ENCODE measurements at places on chromosomes 6 and 20.
A peak's percentile ranks its signal among the peaks of the same experiment; 100 is the strongest.

DNA sequence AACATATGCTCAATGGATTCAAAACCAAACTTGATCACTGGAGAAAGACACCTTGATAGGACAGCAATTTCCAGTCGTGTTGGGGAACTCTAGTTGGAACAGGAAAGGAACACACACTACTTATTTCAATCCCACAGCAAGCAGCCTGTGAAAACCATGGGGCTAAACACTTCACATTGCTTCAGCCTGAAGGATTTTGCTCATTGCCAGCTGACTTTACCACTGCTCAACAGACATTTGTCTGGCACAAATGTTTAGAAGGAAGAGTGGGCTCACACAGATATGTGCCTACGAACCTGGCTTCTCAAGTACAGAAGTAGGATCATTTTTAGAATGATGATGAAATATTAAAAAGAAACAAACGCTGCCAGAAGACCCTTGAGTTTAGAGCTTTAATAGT is 598.1 kb downstream of the PHF3 start:
- no peak for DNase-seq

GRCh38 chr20:57326667-57327455 is 2.7 kb upstream of the SPO11 start:
- DNase-seq, result no peak

DNA sequence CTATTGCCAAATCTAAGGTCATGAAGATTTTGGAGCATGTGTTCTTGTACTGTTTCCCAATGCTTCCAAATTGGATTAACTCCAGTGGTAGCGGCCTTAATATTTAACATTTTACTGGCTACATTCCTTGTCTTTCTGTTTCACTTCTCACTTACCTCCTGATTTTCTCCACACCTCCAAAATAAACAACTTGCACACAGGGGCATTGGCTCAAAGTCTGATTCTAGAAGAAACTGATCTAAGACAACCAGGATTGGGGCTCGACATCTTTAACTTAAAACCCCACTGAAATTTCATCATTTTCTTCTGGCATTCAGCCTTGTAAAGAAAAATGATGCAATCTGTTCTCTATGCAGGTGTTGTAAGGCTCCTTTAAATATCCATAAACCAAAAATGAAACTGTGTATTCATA is 557.9 kb upstream of the ID4 start:
- DNase-seq, result peak; percentile 21

- DNase-seq, result no peak
These were observed 109.0 kb downstream of the HFE start for GRCh38 chr6:26195924-26196845.

- no peak for DNase-seq
These were observed 7.0 kb upstream of the C20orf144 start for GRCh38 chr20:33655164-33655563.

DNA sequence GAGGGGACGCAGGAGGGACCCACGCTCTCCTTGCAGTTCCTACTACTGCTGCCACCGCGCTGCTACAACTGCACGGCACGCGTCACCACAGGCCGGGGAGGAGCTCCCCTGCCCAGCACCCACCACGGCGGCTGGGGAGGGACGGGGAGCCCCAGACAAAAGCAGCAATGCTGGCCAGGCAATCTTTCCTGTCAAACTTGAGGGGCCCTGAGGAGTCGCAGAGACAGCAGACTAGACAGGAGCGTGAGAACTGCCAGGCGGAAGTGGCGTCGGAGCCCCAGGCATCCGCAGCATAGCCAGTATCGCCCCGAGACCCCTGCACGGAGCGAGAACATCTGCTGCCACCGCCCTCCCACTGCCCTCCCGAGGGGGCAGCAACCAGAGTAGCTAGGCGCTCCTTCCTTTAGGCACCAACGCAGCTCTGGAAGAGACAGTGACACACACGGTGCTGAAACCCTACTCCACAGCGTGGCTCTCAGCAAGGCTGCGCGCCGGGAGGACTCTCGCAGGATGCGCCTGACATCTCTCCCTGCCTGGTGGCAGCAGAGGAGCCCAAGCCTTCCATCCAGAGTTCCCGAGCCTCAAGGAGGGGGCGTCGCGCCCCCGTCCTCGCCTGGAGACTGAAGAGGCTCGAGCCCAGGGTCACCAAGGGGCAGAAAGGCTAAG is 2.2 kb downstream of the TAF4 start:
- peak; percentile 38 for DNase-seq

DNA sequence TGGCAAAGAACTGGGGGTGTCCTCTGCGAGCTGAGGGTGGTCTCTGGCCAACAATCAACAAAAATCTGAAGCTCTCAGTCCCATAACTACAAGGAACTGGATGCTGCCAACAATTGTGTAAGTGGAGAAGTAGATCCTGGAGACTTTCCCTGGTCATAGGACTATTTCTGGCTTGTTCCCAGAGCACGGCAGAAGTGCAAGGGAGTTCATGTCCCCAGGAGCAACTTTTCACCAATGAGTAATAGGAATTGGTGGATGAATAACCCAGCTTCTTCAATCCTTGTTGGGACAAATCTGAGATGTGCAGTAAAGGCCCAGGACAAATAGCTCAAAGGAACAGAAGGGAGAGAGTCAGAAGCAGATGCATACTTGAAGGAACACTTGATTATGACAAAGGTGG is 95.5 kb downstream of the QRSL1 start:
- DNase-seq, result no peak

GRCh38 chr20:41889844-41890224 is 271.7 kb upstream of the CHD6 start:
- DNase-seq, result no peak

- no peak for DNase-seq
These were observed 266.7 kb upstream of the FLRT3 start for GRCh38 chr20:14604143-14604542.

Data from cerebellar cortex (tissue), 1 donor.